ENCODE measurements at places on chromosomes 4 and X.

- DNase-seq: no peak
These were observed 276.1 kb upstream of the LCORL start for GRCh38 chr4:18297684-18298083.

- DNase-seq: no peak
These were observed 7.3 kb upstream of the INTS6L start for GRCh38 chrX:135513130-135513515.

- DNase-seq: no peak
These were observed 95.2 kb upstream of the RPS6KA3 start for GRCh38 chrX:20361890-20362262.

DNA sequence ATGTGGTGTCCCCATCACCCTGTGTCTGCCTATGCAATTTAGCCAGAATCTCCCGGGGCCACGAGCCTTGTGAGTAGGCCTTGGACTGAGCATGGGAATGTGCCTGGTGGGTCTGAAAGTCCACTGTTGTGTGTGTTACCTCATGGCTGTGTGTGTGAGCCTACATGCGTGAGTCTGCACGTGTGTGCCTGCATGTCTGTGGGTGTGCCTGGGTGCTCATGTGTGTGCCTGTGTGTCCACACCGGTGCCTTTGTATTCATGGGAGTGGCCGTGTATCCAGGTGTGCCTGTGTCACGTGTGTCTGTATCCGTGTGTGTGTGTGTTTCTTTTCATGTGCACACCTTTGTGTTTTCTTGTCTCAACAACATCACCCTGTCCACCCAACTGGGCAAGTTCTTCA lies 14.2 kb downstream of the ATP5ME start:
- no peak for DNase-seq

DNA sequence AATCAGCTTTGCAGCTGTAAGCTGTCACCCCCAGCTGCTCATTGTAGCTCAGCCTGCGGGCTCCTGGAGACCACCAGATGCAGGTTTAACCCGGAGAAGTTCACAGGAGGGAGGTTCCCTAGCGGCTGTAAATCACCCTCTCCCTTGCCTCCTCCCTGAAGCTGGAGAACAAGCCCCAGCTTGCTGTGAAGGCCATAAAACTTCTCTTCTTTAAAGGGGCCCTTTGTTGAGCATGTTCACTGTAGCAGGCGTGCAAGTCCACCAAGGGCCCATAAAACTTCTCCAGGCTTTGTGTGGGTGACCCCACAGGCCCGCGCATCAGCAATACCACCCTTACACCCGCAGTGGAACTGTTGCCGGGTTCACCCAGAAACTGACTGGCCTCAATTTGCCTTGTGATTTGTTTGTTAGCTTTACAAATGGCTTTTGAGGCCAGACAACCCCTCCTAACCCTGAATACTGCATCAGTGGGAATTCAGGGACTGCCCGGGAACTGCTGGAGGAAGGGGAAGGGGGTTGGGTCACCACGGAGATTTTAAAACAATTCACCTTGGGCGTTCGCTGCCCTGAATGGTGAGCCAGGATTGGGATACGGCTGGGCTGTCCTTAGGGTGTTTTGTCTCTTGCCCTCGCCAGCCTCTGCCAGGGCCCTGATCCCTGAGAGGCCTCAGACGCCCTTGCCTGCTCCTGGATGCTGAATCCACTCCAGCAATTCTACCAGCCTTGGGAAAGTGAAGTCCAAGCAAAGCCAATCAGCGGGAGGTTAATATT lies 49.5 kb upstream of the ATP6AP2 start:
- no peak for DNase-seq

DNA sequence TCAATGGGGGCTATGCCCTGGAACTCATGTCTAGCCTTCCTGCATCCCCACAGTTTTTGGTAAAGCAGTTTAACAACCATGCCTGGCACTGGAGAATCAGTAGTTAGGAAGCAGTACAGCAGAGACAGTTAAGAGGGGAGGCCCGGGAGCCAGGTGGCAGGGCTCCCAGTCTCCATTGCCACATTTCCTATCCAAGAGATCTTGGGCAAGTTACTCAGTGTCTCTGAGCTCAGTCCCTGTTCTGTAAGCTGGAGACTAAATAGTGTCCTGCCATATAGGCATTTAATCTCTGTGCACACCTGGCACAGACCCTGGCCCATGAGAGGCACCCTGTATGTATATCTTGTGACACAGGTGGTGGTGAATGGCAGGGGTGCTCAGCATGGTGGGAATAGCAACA lies 156.1 kb upstream of the EOLA2 start:
- DNase-seq: no peak

- no peak for DNase-seq
These were observed 131.0 kb downstream of the COX18 start for GRCh38 chr4:72938516-72938915.

DNA sequence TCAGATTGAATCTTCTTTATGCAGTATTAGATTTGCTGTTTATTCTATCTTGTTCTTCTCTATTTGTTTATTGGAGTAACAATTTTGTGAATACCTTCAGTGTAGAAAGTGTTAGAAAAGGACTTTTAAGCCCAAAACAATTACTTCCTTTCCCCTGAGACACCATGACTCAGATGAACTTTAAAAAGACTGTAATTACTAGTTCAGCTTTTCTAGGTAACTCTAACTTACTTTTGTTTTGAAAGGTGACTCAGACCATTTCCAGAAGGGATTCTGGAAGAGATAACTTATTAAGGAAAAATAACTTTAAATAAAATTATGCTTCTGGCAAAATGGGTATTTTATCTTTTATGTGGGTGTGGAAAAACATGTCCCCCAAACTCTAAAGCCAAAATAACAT lies 561.5 kb upstream of the PCDH10 start:
- no peak for DNase-seq

- DNase-seq: no peak
These were observed 506.9 kb downstream of the MAGEB5 start for GRCh38 chrX:26722666-26723428.

GRCh38 chrX:84475596-84475995 lies 26.7 kb downstream of the HDX start:
- DNase-seq: no peak

GRCh38 chr4:86398187-86398586 lies 38.3 kb upstream of the MAPK10 start:
- no peak for DNase-seq

GRCh38 chr4:101970547-101971155 lies 180.1 kb downstream of the BANK1 start:
- no peak for DNase-seq

- no peak for DNase-seq
These were observed 285.1 kb downstream of the FRMPD4 start for GRCh38 chrX:12423346-12423745.

DNA sequence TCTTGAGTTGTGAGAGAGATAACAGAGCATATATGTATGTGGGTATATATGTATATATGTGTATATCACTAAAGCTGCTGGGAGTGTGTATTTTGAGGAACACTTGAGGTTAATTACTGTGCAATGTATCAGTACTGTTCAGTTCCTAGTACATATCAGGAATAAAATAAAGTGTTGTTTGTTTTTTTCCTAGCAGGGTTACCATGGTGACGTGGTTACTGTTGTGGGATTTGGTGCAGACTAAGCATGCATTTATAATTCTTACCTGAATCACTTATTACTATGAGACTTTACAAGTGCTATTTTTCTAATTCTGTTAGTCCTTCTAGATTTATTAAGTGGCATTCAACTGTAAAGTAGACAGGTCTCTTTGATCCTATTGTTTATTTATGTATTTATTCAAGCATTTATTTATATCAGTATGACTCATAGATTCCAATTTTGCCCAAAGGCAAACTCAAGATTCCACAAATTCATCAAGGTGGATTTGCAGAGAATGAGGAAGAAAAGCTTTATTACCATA lies 26.9 kb upstream of the BEX4 start:
- DNase-seq: no peak

- DNase-seq: no peak
These were observed 47.7 kb upstream of the RASGEF1B start for GRCh38 chr4:81519427-81519773.

DNA sequence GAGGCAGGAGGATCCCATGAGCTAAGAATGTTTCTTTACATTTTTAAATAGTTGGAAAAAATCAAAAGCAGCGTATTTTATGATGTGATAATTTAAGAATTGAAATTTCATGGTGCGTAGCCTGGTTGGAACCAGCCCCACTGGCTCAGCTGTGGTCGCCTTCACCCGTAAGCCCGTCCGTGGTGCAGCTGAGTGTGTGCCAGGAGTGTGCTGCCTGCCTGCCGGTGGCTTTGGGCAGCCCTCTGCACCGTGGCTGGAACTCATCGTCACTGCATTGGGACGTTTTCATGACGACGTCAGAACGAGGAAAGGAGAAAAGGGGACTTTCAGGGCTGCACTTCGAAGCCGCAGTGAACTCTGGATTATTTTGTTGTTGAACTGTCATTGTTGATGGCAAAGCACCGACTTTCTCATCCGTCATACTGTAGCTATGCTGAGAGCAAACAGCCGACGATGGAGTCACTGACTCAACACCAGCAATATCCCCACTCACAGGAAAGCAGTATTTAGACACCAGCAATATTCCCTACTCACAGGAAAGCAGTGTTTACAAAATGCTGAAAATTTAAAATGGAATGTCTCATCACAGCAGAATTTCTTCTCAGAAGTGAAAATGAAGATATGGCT lies 35.1 kb downstream of the PCGF3 start:
- DNase-seq: no peak

DNA sequence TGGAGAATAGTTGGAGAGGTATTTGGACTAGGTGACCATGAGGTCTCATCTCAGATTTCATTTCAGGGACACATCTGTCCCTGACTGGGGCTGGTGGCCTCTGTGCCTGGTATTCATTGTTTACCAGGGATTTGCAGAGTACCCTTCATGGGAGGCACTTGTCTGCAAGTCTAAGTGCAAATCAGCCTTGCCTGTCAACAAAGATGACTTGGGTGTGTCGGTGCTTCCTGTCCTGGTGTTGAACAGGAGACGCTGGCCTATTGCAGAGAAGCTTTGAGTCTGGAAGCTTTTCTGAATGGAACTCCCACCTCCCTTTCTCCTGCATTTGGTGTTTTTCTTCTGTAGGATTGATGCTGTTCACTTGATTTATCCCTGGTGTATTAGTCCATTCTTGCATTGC lies 104.1 kb downstream of the TNIP2 start:
- no peak for DNase-seq

DNA sequence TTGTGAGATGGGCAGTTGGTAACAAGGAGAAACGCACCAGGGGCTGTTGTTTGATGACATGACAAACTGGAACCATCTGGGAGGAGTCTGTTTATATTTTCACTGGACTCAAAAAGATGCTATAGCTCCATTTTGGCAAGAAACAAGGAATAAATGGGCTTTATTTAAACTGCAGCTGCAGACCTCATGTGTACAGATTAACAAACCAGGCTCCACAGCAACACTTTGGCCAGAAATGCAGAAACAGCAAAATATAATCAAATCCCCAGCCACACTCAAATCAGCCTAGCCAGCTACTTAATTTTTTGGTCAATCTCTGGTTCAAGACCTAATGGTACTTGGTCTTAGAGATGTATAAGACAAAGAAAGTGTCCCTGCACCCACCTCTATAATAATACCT lies 52.7 kb downstream of the ASB9 start:
- no peak for DNase-seq

GRCh38 chr4:175542786-175543185 lies 269.3 kb downstream of the GPM6A start:
- DNase-seq: no peak

GRCh38 chr4:78634011-78634664 lies 82.6 kb downstream of the ANXA3 start:
- DNase-seq: no peak

- DNase-seq: no peak
These were observed 40.0 kb upstream of the SHISA3 start for GRCh38 chr4:42357325-42357724.

DNA sequence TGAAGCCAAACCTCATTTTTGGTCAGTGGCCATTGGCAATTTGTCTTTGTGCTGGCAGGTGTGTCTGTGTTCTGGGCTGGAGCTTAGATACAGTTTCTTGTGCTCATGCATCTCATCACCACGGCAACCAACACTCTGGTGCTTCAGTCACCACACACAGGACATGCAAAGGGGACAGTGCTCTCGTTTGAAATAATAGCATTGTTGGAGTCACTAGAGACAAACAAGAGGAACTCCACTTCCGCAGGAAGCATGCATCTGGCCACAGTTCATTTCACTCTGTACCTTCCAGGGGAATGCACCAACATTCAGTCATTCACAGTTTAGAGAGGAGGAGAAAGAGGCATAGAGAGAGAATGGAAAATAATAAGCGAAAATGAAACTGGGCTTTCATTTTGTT lies 267.4 kb downstream of the ANK2 start:
- DNase-seq: no peak

DNA sequence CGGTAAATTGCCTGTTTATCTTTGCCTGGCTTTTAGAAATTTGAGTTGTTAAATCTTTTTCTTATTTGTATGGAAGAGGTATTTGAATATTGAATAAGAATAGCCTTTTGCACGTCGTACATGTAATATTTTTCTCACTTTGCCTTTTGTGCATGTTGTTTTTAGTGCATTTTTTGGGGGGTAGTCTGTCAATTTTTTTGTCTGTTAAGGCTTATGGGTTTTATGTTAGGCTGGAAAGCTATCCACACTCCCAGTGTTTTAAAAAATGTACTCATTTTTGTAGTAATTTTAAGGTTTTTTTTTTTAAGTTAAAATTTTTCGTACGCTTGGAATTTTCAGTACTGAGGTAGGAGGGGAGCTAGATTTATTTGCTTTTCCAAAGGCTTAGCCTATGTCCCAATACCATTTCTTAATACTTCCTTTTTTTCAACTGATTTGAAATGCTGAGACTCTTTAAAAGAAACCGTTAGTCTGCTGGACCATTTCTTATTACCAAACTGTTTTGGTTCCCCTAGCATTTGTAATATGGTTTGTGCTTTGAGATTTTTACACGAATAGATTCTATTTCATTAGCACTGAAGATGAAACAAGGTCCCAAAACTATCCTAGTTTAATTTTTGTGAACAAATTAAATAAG lies 1.3 kb downstream of the HERC5 start:
- no peak for DNase-seq

DNA sequence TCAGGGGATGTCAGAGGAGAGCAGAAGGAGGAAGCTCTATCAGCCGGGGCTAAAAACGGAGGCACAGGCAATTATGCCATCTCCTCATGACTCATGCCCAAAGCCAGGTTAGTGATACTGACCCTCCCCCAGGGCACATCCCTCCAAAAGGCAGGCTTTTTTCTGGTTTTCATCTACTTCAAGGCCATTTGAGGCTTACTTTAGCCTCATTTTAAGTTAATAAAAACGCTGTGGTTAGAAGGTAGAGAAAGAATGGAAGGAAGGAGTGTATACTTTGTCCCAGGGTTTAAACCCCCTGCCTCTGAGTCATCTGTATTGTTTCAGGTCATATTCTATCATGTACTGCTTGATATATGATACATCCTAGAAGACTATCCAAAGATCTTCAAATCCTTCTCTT lies 89.7 kb upstream of the NDP start:
- no peak for DNase-seq

- no peak for DNase-seq
These were observed 17.3 kb downstream of the SUV39H1 start for GRCh38 chrX:48713847-48714246.

GRCh38 chr4:73417973-73418372 lies 13.9 kb downstream of the ALB start:
- DNase-seq: no peak

GRCh38 chr4:110049951-110050925 lies 137.6 kb downstream of the EGF start:
- DNase-seq: no peak
